Kidney (tissue), 22 donors: ENCODE measurements at places on chromosomes 3 and 15.

DNA sequence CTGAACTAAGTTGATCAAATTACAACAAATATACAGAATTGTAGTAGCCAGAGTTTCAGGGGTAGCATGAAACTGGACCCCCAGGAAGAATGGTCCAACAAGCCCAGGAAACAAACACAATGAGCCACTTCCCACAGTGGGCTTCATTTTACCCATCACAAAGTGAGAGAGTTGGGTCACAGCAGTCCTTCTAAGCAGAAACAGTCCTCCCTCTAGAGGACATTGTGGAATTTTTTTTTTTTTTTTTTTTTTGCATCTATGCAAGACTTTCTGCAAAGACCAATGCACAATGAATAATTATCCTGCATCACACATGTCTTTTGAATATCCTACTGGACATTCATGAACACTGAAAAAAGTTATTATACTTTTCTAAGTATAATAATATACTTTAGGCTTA is 73.8 kb upstream of the ATP13A5 start:
- DNase-seq = no peak

- no peak for DNase-seq
Measured at GRCh38 chr3:153219146-153219545, 57.1 kb downstream of the RAP2B start.

- DNase-seq = no peak
Measured at GRCh38 chr15:98684436-98684835, 36.1 kb downstream of the IGF1R start.

GRCh38 chr3:58628823-58629562 is 37.6 kb downstream of the FAM3D start:
- DNase-seq = peak; percentile 26

DNA sequence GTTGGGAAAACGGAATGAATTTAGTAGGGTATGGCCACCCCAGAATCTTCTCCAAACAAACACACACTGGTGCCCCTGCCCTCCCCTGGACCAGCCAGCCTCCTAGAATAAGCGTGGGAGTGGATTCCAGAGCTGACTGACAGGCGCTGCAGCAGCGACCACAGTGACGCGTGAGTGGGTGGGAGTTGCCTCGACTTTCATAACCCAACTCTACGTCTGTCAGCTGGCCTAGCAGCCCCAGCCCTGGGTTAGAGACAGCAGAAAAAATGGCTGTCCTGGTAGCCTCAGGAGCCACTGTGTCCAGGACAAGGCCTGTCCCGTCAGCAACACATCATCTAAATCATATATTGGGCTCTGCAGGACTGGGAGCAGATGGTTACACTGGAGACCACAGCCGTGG is 10.0 kb downstream of the PLA2G4B start:
- DNase-seq = no peak

GRCh38 chr3:147359177-147360050 is 46.9 kb downstream of the ZIC4 start:
- no peak for DNase-seq

GRCh38 chr3:71542521-71543370 is 40.8 kb downstream of the FOXP1 start:
- DNase-seq = peak; percentile 82

- DNase-seq = no peak
Measured at GRCh38 chr15:40747685-40748631, 7.1 kb downstream of the RMDN3 start.

DNA sequence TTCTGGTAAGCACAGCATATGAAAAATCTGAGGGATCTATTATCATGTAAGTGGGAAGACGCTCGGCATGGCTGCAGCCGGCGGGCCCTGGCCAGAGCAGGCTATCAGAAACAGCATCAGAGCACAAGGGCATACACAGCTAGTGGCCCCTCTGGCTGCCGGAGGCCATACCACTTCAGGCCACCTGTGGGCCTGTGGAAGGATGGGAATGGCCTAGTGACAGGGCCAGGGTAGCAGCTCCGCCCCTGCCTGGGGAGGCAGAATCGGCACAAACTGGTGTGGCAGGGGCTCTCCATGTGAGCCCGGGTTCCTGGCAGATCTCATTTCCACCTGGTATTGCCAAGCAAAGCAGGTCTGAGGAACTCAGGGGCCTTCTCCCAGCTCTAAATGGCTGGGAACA is 46.4 kb downstream of the SH3BP5 start:
- DNase-seq = no peak

DNA sequence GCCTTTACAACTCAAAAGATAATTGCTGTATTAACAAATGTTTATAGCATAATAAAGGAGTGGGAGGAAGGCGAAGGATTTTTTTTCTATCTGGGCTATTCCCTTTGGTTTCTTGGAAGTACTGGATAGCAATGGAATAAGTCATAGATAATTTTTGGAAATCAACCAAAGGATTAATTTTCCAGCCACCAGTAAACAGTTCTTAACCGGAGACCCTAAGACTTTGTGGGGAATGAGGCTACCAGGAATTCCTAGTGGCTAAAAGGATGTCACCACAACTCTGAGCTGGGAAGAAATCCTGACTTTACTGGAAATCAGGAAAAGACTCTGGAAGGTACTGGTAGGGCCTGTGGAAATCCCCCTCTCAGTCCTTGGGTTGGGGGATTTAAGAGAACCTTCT is 138.4 kb upstream of the RARB start:
- DNase-seq = no peak

GRCh38 chr3:131250466-131250865 is 131.1 kb upstream of the NUDT16 start:
- no peak for DNase-seq

GRCh38 chr3:151548195-151548594 is 87.3 kb upstream of the IGSF10 start:
- no peak for DNase-seq

GRCh38 chr3:147393261-147393942 is 12.9 kb downstream of the ZIC4 start:
- peak; percentile 42 for DNase-seq

- DNase-seq = no peak
Measured at GRCh38 chr3:66477856-66478255, 23.0 kb downstream of the LRIG1 start.

GRCh38 chr3:158508481-158508880 is 62.5 kb upstream of the MLF1 start:
- DNase-seq = no peak

- no peak for DNase-seq
Measured at GRCh38 chr3:179488213-179488612, 36.9 kb upstream of the GNB4 start.
